ENCODE measurements at places on chromosomes 1 and 21. TPM values are rescaled to one million over a fixed set of nuclear protein-coding genes. Genes with fewer than 3 reads are reported as not detected.

DNA sequence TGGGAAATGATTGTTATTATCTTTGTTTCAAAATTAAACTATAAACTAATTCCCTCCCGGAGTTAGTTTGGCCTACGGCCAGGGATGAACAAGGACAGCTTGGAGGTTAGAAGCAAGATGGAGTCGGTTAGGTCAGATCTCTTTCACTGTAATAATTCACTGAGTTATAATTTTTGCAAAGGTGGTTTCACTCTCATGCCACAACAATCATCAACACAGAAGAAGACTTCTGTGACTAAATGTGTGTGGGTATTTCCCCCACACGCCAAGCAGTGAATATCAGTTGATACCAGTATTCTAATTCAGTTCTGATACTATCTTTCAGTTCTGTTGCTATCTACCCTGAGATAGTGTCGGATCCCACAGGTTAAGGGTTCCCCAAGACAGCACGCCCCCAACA is 215.1 kb downstream of the S1PR1 start:
- DNase-seq: no peak

DNA sequence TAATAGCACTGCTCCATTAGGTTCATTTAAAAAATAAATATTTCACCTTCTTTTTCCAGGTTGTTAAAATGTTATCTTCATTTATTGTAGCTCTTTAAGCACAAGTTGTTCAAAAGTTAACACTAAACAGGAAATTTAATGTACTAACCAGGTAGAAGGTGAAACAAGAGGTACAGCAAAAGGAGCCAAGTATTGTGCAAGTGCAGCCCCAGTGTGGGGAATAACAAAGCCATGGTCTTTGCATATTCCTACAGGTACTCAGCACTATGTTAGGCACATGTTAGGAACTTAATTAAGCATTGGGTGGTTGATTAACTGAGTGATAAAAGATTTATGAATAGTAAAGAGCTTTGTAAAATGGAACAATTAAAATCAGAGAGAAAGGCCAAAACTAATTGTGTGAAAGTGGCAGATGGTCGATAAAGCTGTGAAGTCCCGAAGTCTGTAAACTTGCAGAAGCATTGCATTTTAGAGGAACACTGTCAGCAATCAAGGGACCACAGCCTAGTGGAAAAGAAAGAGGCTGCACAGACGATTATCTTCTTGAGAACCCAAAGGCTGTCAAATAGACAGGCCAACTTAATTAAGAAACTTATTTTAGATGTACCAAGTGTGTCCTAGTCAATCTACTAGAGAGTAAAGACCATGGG is 185.8 kb downstream of the SLC44A5 start:
- no peak for DNase-seq

GRCh38 chr1:25556791-25557476 is 13.5 kb downstream of the LDLRAP1 start:
- no peak for DNase-seq

GRCh38 chr1:91885213-91885715 is 687 bp downstream of the TGFBR3 start:
- DNase-seq: peak; percentile 29

GRCh38 chr1:39689214-39689613 is 2.0 kb downstream of the HPCAL4 start:
- no peak for DNase-seq

RAB42 gene
- 1.2 TPM for total RNA-seq

ERICH3 gene
- not detected for total RNA-seq

ADAMTS1 gene
- total RNA-seq: 56.7 TPM
